ENCODE measurements at places on chromosomes 3 and 15.
A peak's percentile ranks its signal among the peaks of the same experiment; 100 is the strongest.

- peak; percentile 55 for DNase-seq
Observed at GRCh38 chr15:52652984-52653383, 26.2 kb downstream of the ATOSA start.

DNA sequence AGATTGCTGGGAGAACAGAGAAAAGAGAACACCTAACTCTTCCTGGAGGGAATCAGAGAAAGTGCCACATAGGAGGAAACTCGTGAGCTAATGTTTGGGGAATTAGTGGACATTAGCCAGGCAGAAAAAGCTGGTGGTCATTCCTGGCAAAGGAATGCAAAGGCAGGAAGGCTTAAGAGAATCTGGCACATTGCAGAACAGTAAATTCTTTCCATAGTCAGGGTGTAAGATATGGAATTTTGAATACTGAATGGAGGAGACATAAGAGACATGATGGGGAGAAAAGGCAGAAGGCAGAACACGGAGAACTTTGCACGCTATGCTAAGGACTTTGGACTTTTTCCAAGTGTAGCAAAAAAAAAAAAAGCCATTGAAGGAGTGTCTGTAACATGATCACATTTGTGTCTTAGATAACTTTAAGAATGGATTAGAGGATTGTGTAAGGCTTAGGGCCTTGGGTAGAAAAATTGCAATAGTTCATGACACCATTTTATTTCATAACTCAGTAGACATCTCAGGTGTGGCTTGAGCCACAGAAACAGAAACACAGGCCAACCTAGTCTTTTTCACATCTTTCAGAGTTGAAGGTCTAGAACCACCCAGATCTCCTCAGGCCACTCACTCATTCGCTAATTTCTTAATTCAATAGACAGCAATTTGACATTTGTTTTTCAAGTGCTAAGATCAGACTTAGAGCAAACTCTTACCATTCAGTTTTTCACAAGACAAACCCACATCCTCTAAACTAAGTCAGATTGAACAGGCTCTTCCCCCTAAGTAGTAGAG, 31.2 kb upstream of the CCDC80 start:
- DNase-seq, result peak; percentile 92

DNA sequence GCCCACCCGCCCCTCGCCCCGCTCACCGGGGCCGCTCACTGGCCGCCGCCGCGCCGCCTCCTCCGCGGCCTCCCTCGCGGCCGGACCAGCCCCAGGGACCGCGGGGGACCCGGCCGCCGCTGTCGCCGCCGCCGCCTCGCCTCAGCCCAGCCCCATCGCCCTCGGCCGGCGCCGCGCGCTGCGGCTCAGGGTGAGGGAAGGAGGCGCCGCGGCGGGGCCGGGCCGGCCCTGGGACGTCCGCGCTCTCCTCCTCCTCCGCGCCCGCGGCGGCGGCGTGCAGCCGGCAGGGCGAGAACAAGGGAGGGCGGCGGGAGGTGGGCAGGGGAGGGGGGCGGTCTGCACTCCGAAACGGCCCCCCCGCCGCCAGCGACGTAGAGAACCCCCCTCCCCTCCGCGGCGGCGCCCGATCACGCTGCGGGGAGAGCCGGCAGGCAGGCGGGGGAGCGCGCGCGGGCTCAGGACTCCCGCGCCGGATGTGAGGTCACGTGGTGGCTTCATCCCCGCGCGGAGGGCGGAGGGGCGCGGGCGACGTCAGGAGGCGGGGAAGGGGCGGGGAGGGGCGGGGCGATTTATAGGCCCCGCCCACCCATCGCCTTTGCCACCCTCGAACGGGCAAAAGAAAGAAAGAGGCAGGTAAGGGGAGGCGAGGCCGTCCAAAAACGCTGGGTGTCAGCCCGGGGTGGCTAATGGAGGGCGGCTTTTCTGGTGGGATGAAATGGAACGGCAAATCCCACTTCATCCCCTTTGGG, at the start of gene ATP13A3:
Gene ATP13A3, minus strand, starts transcription at position 463 of the 749 bp plus-strand sequence. CDS start 24,812 bp downstream, outside the sequence.
- DNase-seq, result peak; percentile 64

DNA sequence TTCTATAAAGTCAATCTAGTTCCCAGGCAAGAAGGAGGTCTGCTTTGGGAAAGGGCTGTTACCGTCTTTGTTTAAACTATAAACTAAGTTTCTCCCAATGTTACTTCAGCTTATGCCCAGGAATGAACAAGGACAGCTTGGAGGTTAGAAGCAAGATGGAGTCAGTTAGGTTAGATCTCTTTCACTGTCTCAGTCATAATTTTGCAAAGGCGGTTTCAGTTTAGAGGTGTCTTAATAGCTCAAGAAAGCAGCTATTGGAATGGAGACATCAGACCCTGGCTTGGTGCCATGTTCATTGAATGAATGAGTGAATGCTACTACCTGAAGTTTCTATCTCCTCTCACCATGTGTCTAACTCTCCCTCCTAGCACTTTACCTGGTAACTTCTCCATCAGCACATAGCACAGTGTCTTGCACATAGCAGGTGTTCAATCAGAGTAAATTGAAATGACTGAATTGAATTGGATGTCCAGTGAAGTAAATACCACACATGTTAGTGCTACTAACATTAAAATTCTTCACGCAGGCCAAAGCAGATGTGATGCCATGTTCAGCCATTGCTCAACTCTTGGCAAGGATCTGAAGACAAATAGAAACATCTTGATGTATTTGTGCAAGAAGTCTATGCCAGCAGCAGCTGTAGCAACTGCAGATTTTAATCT, 28.2 kb downstream of the CLEC3B start:
- DNase-seq, result peak; percentile 78

GRCh38 chr15:82159922-82160321, 102.6 kb downstream of the EFL1 start:
- DNase-seq, result peak; percentile 100

- no peak for DNase-seq
Observed at GRCh38 chr3:114110439-114110838, 53.9 kb downstream of the QTRT2 start.

DNA sequence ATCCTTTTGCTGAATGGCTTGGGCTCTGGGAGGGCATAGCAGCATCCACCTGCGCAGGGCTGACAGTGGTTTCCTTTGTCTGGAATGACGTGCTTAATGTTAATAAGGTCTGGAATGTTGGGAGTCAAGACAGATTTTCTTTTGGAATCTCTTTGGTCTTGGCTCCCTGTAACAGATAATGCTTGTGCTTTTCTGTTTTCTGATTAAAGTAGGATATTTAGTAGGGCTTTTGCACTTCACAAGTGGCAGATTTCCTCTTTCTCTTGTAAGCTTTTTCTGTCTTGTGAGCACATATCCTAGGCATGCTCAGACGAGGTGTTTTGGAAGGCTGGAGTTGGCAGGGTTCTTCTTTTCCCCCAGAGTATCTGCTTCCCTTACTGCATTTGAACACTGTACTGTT, 189.6 kb downstream of the GHSR start:
- DNase-seq, result no peak

- no peak for DNase-seq
Observed at GRCh38 chr3:37968199-37968598, 22.4 kb upstream of the VILL start.

DNA sequence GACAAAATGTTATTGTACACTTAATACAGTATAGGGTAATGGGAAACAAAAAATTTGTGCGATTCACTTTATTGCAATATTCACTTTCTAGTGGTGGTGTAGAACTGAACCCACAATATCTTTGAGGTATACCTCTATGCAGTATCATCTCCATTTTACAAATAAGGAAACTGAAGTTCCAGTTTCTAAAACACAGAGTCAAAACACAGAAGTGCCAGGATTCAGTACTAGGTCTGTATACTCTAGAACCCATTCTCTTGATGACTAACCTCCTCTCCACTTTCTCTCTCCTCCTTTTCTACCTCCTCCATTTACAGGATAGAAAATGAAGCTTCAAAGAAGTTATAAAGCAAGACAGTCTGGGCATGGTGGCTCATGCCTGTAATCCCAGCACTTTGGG, 62.2 kb downstream of the MB21D2 start:
- DNase-seq, result no peak

- DNase-seq, result no peak
Observed at GRCh38 chr3:87796843-87797185, 262.0 kb downstream of the CGGBP1 start.

Measured in skeletal muscle cell (primary cell).